WTC11 (cell line): ENCODE measurements at places on chromosomes 2 and 18. TPM values are rescaled to one million over a fixed set of nuclear protein-coding genes. Genes with fewer than 3 reads are reported as not detected.

SCYGR4 gene
- not detected in 3 replicates for total RNA-seq

CTNNA2 gene
- 3.8 to 6.7 TPM (median 5.7 TPM) in 3 replicates for total RNA-seq

EMILIN1 gene
- 3.0 to 4.0 TPM (median 3.5 TPM) in 3 replicates for total RNA-seq

INO80D gene
- 30.9 to 34.1 TPM (median 33.2 TPM) in 3 replicates for total RNA-seq

SULT1C4 gene
- 4.3 to 4.9 TPM (median 4.6 TPM) in 3 replicates for total RNA-seq

TMEM37 gene
- total RNA-seq: 7.6 to 9.6 TPM (median 8.5 TPM) in 3 replicates

LYPD6B gene
- 1.6 to 1.9 TPM (median 1.8 TPM) in 3 replicates for total RNA-seq

DUSP2 gene
- 4.7 to 6.8 TPM (median 5.8 TPM) in 3 replicates for total RNA-seq

LRRC30 gene
- total RNA-seq: not detected in 3 replicates

DNA sequence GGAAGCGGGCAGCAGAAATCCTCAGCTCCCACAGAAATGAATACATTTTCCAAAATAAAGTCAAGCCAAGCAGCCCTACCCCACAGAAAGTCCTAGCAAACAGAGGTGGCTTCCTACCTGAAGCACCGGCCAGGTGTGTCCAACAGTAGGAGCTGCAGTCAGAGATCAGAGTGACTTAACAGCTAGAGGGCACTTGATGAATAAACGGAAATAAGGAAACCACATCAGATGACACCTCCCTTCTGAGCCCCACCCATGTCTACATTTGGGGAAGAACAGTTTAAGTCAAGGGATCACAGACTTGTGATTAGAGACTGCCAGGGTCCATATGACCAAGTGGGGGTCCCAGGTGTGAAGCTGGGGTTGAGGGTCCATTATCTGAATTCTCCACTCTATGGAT is at the start of gene CXCR1:
TSS of gene CXCR1 (minus strand) at position 172 of the 400 bp plus-strand sequence. CDS start 1,751 bp downstream, outside the sequence.
- no peak within 1 kb of the TSS for H3K4me3 ChIP-seq
- H3K27me3 ChIP-seq: peaks cover 11% of the 10 kb centered on the region
- no peaks in the 10 kb centered on the region for H3K36me3 ChIP-seq
- no peak within 1 kb of the TSS for H3K27ac ChIP-seq

DNA sequence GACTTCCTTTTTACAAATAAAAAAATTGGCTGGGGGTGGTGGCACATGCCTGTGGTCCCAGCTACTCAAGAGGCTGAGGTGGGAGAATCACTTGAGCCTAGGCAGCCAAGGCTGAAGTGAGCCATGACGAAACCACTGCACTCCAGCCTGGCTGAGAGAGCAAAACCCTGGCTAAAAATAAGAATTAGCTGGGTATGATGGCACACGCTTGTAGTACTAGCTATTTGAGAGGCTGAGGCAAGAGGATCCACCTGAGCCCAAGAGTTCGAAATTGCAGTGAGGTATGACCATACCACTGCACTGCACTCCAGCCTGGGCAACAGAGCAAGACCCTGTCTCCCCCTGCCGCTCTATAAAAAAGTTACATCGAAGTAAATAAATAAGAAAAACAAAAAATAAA is 33.7 kb downstream of the GFPT1 start:
- H3K4me3 ChIP-seq: no peak overlapping the region
- peaks cover 62% of the 10 kb centered on the region for H3K36me3 ChIP-seq
- H3K27me3 ChIP-seq: no peaks in the 10 kb centered on the region
- no peak for DNase-seq
- peaks cover 12% of the 10 kb centered on the region for H3K4me1 ChIP-seq

DNA sequence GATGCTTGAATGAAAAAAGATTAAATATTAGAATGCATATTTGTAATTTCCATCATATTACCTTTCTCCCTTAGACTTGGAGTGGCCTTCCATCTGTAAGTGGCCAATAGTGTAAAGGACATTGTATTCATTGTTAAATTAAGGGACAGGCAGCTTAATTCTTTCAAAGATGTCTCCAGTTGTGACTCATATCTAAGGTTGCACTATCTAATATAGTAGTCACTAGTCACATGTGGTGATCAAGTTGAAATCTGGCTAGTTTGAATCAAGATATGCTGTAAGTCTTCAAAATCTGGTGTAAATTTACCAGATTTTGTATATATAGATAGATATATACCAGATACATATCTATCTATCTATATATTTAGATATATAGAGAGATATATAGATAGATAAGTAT is 52.4 kb upstream of the AGPS start:
- H3K27me3 ChIP-seq: peaks cover 7% of the 10 kb centered on the region
- no peak for DNase-seq
- no peaks in the 10 kb centered on the region for H3K4me1 ChIP-seq
- H3K4me3 ChIP-seq: no peak overlapping the region
- no peaks in the 10 kb centered on the region for H3K36me3 ChIP-seq
- no peak overlapping the region for H3K27ac ChIP-seq

GRCh38 chr2:221120643-221121042 is 451.5 kb downstream of the EPHA4 start:
- H3K36me3 ChIP-seq: no peaks in the 10 kb centered on the region
- H3K4me1 ChIP-seq: peaks cover 6% of the 10 kb centered on the region
- no peak for DNase-seq
- H3K4me3 ChIP-seq: no peak overlapping the region
- no peaks in the 10 kb centered on the region for H3K27me3 ChIP-seq

DNA sequence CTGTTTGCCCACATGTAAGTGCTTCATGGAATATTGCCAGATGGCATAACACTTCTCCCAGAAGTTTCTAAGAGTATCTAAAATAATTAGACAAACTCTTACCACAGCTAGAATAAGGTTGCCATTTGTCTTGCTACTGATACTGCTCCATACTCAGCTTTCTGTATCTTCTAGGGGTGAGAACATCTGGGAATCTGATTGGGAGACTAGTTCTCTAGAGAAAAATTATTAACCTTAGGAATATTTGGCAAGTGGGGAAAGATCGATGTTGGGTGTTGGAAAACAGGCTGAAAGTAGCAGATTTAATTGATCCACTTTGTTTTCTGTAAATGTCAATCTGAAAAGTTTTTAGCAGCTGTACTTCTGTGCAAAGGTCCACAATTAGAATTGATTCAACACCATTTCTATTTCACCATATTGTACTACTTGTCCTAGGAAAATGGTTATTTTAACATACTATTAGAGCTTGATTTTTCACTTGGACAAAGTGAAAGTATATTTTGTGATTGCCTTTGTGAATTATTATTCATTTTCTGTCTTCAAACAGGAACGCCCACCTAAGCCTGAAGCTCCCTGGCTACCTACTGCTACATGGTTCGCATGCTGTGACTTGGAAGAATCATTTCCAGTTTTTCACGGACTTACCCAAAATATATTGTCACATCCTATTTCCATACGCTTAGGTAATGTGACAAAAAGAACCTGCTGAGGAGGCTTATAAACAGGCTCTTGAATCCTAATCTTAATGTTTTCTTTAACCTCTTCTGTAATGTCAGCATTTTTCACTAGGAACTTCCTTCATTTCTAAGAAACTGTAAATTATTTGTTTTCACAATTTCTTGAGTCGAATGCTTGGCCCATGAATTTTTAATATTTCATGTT is 147.7 kb downstream of the TRABD2A start:
- no peaks in the 10 kb centered on the region for H3K36me3 ChIP-seq
- H3K4me3 ChIP-seq: no peak overlapping the region
- no peak for DNase-seq

- no peak overlapping the region for H3K27ac ChIP-seq
- H3K4me1 ChIP-seq: 0 out of 2 replicates have a peak, but pooled peaks cover 2% of the 10 kb centered on the region
- H3K27me3 ChIP-seq: no peaks in the 10 kb centered on the region; the same call in 1 of the 2 replicates
- peaks cover 25% of the 10 kb centered on the region for H3K36me3 ChIP-seq
Measured at GRCh38 chr2:128466776-128467175, 148.1 kb upstream of the HS6ST1 start.

DNA sequence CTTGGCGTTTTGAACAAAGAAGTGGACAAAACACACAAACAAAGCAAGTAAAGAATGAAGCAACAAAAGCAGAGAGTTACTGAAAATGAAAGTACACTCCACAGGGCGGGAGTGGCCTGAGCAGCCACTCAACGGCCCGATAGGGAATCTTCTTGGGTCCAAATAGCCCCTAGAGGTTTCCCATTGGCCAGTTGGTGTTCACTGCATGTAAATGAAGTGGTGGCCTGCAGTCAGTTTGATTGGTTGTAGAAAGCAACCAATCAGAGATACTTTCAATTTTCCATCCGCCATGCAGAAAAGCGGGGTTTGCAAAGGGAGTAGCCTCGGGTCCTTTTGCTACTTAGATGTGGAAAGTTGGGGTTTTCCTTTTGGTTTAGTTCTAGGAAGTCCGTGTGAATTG is 31.6 kb downstream of the CYBRD1 start:
- no peaks in the 10 kb centered on the region for H3K4me1 ChIP-seq
- H3K27ac ChIP-seq: no peak overlapping the region
- H3K36me3 ChIP-seq: 0 out of 2 replicates have a peak, but pooled peaks cover 3% of the 10 kb centered on the region
- no peak for DNase-seq
- no peak overlapping the region for H3K4me3 ChIP-seq
- no peaks in the 10 kb centered on the region for H3K27me3 ChIP-seq

GRCh38 chr2:237558961-237559641 is 7.3 kb upstream of the PRLH start:
- peaks cover 3% of the 10 kb centered on the region for H3K27me3 ChIP-seq
- peaks cover 14% of the 10 kb centered on the region for H3K36me3 ChIP-seq
- H3K27ac ChIP-seq: no peak overlapping the region
- DNase-seq: no peak

DNA sequence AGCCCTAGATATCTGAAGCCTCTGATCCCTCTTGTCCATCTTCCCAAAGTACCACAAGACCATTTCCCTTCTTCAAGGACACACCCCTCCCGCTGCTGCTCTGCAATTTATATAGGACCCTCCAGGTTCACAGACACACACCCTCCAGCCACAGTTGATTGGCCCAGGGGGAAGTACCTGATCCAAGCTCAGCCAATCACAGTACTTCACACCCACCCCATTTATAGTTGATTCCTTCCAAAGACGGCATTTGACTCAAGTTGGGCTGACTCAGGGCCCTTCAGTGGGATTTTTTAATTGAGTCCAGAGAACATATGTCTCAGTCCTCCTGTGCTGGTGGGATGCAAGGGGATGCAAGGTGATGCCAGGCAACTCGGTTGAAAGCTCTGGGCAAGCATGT is 59.2 kb downstream of the GYPC start:
- peaks cover 10% of the 10 kb centered on the region for H3K27me3 ChIP-seq
- DNase-seq: no peak
- H3K4me3 ChIP-seq: no peak overlapping the region
- H3K4me1 ChIP-seq: 0 out of 2 replicates have a peak, but pooled peaks cover 3% of the 10 kb centered on the region
- H3K36me3 ChIP-seq: no peaks in the 10 kb centered on the region; the same call in 1 of the 2 replicates

DNA sequence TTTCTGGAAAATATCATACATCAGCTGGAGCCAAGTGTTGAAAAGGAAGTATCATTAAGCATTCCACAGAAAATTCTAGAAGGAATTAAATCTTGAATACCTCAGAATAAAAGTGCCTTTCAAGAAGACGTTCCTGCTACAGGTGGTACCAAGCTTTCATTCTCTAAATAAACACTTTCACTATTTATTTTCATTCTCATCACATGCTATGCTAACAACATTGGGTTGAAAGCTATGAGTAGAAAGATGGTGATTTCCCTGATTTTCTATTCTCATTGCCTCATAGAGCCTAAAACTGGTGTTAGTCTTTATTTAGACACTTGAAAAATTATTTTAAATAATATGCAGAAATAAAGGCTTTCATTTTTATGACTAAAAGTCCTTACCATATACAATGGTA is 324.7 kb downstream of the LRP1B start:
- peaks cover 26% of the 10 kb centered on the region for H3K4me1 ChIP-seq
- H3K27ac ChIP-seq: no peak overlapping the region
- no peaks in the 10 kb centered on the region for H3K36me3 ChIP-seq
- H3K4me3 ChIP-seq: no peak overlapping the region
- no peaks in the 10 kb centered on the region for H3K27me3 ChIP-seq

- H3K36me3 ChIP-seq: peaks cover 7% of the 10 kb centered on the region
- no peak overlapping the region for H3K4me3 ChIP-seq
- no peaks in the 10 kb centered on the region; the same call in 1 of the 2 replicates for H3K27me3 ChIP-seq
- H3K4me1 ChIP-seq: peaks cover 26% of the 10 kb centered on the region
- no peak for DNase-seq
Measured at GRCh38 chr2:201220102-201220570, 37.2 kb downstream of the CASP10 start.

DNA sequence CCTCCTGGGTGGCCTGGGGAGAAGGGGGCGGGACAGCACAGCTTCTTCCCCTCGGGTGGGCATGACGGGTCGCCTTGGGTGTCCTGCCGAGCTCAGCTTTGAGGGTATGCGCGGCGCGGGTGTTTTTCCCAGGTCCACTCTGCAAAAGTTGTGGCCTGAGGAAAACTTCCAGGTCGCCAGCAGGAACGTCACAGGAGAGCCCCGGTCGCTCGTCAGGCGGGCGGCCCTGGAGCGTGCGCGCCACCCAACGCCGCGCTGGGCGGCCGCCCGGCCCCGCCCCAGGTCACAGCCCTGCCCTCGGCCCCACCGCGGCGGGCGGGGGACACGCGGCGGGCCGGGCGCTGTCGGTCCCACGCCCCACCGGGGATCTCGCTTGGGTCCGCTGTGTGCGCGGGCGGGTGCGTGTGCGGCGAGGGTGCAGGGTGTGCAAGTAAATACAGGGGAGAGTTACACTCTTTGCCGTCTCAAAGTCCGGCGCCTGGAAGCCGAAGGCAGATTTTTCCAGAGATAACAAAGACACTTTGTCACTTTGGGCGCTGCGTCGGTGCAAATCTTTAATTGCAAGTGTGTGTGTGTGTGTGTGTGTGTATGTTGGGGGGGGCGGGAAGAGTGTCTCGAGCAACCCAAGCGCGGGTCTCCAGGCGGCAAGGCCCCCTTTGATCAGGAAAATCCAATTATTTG is 616 bp upstream of the SP5 start:
- no peak for DNase-seq
- peaks cover 100% of the 10 kb centered on the region for H3K27me3 ChIP-seq
- H3K36me3 ChIP-seq: peaks cover 2% of the 10 kb centered on the region; the same call in 1 of the 2 replicates
- peak overlapping the region; percentile 75 for H3K4me3 ChIP-seq

DNA sequence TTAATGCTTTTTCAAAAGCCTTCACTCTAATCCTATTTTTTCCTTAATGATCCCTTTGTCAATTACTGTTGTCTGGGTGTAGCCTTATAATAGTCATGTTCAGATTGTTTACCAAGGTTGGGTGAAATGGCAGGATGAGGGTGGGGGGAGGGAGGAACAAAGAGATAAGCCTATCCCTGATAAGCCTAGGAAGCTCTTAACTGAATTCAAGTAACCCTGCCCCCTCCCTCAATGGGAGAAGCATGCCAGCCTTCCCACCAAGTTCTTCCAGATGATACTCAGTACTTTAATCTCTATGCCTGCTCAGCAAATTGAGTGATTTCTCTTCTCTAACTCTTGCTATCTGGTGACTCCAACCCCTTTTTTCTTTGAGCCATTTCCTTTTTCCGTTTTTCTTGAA is 180.3 kb upstream of the ETAA1 start:
- peaks cover 23% of the 10 kb centered on the region for H3K36me3 ChIP-seq
- H3K27me3 ChIP-seq: no peaks in the 10 kb centered on the region
- DNase-seq: no peak

- no peaks in the 10 kb centered on the region for H3K36me3 ChIP-seq
- DNase-seq: no peak
- H3K4me3 ChIP-seq: no peak overlapping the region
- H3K27ac ChIP-seq: no peak overlapping the region
- H3K27me3 ChIP-seq: 0 out of 2 replicates have a peak, but pooled peaks cover 2% of the 10 kb centered on the region
- H3K4me1 ChIP-seq: peaks cover 63% of the 10 kb centered on the region
Measured at GRCh38 chr2:120871881-120872620, 136.4 kb downstream of the GLI2 start.

DNA sequence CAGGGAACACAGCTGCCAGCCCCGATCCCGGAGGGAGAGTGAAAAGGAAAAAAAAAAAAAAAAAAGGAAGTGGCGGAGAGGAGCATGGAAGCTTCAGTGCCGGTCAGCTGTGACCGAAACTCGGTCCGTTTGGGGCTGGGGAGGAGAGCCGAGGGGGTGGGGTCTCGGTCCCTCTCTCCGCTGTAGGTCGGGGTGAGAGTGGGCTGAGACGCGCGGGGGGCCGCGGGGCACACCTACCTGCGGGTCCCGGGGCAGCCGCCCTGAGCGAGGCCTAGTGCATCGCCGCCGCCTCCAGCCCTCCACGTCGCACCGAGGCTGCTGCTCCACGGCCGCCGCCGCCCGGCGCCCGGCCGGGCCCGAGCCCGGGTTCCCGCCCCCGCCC is 536 bp downstream of the VPS54 start:
- no peak for DNase-seq
- no peaks in the 10 kb centered on the region for H3K27me3 ChIP-seq
- H3K4me1 ChIP-seq: peaks cover 22% of the 10 kb centered on the region
- no peaks in the 10 kb centered on the region for H3K36me3 ChIP-seq
- peak overlapping the region; percentile 97 for H3K4me3 ChIP-seq
